ENCODE measurements at places on chromosomes 5 and 9.
A peak's percentile ranks its signal among the peaks of the same experiment; 100 is the strongest.

DNA sequence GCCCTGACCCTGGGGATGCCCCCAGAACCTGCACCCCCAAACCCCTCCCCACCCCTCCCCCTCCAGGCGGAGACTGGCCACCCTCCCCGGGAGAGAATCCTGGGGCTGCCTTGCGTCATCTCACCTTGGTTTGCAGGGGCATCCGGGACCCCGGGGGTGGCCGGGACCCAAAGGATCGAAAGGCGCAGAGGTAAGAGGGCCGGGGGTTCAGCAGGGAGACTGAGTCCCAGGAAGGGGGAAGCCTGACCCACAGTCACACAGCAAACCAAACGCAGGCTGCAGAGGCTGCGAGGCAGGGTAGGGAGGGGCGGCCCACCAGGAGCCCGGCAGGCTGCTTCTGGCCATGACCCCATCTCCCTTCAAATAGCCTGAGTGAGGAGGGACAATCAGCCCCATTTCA is 33.8 kb upstream of the ORM1 start:
- no peaks in the 10 kb centered on the region for H3K4me1 ChIP-seq
- no peaks in the 10 kb centered on the region for H3K27me3 ChIP-seq
- peak; percentile 9 for DNase-seq

GRCh38 chr9:2817999-2818803 is 25.7 kb downstream of the PUM3 start:
- peak overlapping the region; percentile 71 for H3K27ac ChIP-seq
- peaks cover 39% of the 10 kb centered on the region for H3K4me1 ChIP-seq
- peaks cover 30% of the 10 kb centered on the region for H3K36me3 ChIP-seq
- H3K4me3 ChIP-seq = peak overlapping the region; percentile 15

GRCh38 chr5:95620870-95621838 is 1.3 kb downstream of the GPR150 start:
- H3K4me1 ChIP-seq = peaks cover 24% of the 10 kb centered on the region
- H3K36me3 ChIP-seq = no peaks in the 10 kb centered on the region
- H3K4me3 ChIP-seq = peak overlapping the region; percentile 76

GRCh38 chr9:35518225-35518821 is 28.4 kb downstream of the RUSC2 start:
- H3K4me1 ChIP-seq = peaks cover 76% of the 10 kb centered on the region

GRCh38 chr9:131238402-131239021 is 37.8 kb downstream of the FAM78A start:
- H3K27ac ChIP-seq = peak overlapping the region; percentile 93

DNA sequence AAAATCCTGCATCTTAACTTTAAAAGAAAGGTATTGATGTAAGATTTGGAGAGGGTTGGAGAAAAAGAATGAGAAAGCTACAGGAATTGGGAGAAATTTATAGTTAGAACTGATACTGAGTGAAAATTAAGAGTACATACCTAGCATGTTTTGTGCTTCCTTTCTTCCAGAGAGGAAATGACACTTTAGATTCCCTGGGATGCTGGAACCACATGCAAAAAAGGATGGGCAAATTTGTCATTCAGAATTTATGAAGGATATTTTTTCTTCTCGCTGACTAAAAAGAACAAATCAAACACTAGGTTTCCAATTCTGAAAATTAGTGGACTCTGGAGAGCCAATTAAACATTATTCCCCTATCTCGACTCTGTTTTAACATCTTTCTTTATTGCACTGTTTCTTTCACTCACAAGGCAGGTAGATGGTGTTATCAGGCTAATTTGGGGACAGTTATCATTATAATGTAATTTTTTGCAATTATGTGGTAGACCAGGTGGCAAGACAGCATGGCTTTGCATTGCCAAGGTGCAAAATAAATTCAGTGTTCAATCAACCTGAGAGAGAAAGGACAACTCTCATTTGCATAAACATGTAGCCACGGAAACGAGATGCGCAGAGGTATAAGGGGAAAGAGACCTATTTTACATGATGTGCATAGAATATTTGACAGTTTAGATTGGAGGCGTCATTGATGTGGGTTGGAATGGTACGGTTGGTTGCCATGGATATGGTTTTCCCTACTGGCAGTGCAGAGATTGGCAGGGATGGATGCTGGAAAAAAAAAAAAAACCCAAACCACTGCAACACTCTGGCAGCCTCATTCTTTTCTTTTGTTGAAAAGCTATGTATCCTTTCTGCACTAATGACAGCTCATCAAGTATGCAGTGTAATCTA is 320.4 kb upstream of the CCNH start:
- no peak overlapping the region for H3K4me3 ChIP-seq
- H3K27ac ChIP-seq = no peak overlapping the region

GRCh38 chr9:38393128-38393796 is 760 bp downstream of the ALDH1B1 start:
- H3K27me3 ChIP-seq = no peaks in the 10 kb centered on the region
- H3K27ac ChIP-seq = peak overlapping the region; percentile 51
- H3K4me3 ChIP-seq = peak overlapping the region; percentile 90
- H3K36me3 ChIP-seq = peaks cover 20% of the 10 kb centered on the region
- no peak for DNase-seq

DNA sequence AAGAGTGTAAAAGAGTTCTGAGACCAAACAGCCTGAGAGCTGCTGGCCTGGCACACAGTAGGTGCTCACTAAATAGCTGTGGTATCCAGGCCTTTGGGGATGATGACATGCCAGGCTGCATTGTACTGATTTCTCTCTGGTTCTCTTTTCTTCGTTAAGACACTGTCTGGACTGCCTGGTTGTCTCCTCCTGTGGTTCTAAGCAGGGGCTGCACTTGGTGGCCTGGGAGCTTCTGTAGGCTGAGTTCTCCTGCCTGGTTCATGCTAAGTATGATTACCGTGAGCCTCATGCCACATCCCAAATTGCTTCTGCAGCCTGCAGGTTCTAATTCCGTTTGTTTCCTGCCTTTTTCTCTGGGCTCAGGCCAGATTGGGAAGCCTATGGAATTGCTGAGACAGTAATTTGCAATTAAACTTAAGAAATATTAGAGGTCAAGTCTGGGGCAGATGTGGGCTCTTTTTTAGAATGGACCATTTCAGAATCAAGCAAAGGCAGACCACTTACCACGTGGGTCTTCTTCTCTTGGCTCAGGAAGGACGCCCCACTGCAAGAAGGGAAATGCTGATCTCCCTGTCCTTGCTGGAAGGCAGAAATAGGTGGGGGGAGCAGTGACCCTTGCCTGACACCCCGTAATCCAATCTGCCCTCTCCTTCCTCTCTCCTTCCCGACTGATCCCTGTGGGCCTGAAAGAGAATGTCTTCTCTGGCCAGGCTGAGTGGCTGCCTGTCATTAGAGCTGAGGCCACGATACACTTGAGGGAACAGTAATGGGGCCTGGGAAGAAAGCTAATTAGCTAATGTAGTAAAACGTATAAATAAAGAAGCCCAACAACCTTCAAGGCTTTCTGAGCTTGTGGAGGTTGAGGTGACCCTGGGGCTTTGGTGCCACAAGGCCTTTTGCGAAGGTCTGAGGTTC is 21.9 kb upstream of the BOD1 start:
- H3K4me3 ChIP-seq = no peak overlapping the region
- no peaks in the 10 kb centered on the region for H3K27me3 ChIP-seq
- H3K27ac ChIP-seq = no peak overlapping the region
- H3K36me3 ChIP-seq = no peaks in the 10 kb centered on the region
- DNase-seq = no peak

GRCh38 chr5:106964132-106964531 is 706.6 kb downstream of the EFNA5 start:
- H3K4me1 ChIP-seq = peaks cover 6% of the 10 kb centered on the region
- DNase-seq = no peak
- H3K36me3 ChIP-seq = no peaks in the 10 kb centered on the region
- no peak overlapping the region for H3K4me3 ChIP-seq
- no peak overlapping the region for H3K27ac ChIP-seq

GRCh38 chr5:56356836-56357160 is 123.7 kb upstream of the ANKRD55 start:
- peaks cover 46% of the 10 kb centered on the region for H3K4me1 ChIP-seq
- no peak for DNase-seq
- H3K4me3 ChIP-seq = no peak overlapping the region
- no peaks in the 10 kb centered on the region for H3K36me3 ChIP-seq
- no peak overlapping the region for H3K27ac ChIP-seq

DNA sequence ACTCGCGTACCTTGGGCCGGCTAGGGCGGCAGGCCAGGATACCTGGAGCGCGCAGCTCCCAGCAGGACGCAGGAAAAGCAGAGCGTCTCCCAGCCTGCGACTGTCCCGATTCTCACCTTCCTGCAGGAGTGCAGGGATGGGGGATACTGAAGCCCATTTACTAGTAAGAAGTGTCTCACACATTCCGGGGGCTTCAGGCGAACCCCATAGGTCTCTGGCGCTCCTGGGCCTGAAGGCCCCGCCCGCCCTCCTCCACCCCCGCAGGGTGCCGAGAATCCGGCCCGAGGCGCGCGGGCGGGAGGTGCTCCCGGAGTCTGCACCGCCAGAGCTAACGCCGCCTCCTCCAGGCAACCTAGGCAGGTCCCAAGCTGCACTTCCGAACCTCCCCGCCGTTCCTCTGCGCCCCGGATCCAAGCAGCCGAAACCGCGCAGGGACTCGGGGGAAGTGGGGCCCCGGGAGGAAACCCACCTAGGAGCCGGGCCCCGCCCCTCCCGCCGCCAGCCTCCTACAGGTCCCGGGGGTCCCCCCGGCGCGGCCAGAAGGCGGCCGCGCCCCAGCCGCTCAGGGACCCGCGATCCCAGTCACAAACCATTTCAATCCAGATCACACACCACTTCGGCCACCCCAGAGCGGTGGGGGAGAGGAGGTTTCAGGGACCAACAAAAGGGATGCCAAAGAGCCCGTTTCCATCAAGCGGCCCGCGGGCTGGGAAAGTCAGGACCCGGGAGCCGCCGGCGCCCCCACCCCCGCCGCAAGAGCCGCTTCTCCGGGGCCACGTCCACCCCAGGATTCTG is 1.2 kb downstream of the ROR2 start:
- H3K4me3 ChIP-seq = peak overlapping the region; percentile 67
- no peak overlapping the region for H3K27ac ChIP-seq
- peaks cover 92% of the 10 kb centered on the region for H3K27me3 ChIP-seq
- peaks cover 22% of the 10 kb centered on the region for H3K4me1 ChIP-seq
- H3K36me3 ChIP-seq = no peaks in the 10 kb centered on the region
- DNase-seq = peak; percentile 25

GRCh38 chr5:173730632-173731298 is 114.3 kb upstream of the BOD1 start:
- no peaks in the 10 kb centered on the region for H3K36me3 ChIP-seq
- H3K27me3 ChIP-seq = no peaks in the 10 kb centered on the region
- no peak overlapping the region for H3K4me3 ChIP-seq
- no peak overlapping the region for H3K27ac ChIP-seq
- no peaks in the 10 kb centered on the region for H3K4me1 ChIP-seq
